SIG-M5 (cell line): ENCODE measurements at places on chromosomes 5 and 9.

DNA sequence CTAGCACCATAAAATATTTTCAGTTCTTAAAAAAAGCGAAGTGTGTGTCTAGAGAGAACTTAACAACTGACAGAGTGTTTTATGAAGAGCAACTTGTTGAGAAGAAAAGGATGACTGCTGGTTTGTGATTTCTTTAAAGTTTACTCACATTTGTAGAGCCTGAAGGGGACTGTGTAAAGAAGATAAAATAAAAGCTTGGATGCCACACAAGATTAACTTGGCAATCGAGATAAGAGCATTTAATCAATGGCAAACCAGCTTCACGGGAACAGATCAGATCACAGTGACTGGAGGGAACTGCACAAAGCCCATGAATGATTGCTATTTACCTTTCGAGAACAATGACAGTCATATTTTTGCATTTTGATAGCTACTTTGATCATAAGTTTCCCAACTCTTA is 2013.1 kb upstream of the CDH9 start:
- no peak for DNase-seq

- no peak for DNase-seq
These were observed 24.4 kb downstream of the RNF145 start for GRCh38 chr5:159184858-159185381.

GRCh38 chr5:76958991-76959767 is 6.3 kb downstream of the CRHBP start:
- DNase-seq: no peak

- DNase-seq: no peak
These were observed 1.1 kb downstream of the PLPP6 start for GRCh38 chr9:4662989-4663792.

DNA sequence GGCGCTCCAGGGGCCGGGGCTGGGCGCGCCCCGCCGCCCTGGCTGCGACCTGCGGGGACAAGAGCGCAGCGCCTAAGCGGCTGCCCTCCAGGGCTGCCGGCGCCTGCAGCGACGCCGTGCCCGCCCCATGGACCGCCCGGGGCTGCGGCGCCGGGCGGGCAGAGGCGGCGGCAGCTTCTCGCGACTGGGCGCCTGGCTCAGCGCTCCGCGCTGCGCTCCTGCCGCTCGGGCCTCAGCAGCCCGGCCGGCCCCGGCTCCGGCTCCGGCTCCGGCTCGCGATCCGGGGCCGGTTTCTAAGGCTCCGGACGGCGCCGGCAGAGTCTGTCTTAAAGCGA is at the start of gene PITX1:
Gene PITX1 (minus strand): TSS at position 328 of the 335 bp plus-strand sequence. CDS start 347 bp downstream, outside the sequence.
- no peak for DNase-seq

DNA sequence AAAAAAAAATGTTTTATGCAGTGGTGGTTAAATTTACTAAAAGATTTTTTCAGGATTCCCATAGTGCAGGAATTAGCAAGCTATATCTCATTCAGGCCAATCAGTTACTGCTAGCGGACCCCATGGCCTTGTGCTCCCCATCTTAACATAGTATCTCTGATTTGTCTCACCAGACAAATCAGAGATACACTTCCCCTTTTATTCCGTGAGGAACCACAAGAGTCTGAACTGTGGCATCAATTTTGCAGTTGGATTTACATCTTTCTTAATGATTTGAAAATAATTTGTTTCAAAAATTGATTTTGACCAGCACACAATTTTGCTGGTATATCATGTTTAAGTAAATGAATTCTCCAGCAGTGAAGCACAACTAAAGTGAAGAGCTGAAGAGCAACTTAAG is 17.9 kb downstream of the ITGA1 start:
- DNase-seq: no peak

- DNase-seq: no peak
These were observed 664.7 kb downstream of the ACTL7B start for GRCh38 chr9:108191065-108191464.

DNA sequence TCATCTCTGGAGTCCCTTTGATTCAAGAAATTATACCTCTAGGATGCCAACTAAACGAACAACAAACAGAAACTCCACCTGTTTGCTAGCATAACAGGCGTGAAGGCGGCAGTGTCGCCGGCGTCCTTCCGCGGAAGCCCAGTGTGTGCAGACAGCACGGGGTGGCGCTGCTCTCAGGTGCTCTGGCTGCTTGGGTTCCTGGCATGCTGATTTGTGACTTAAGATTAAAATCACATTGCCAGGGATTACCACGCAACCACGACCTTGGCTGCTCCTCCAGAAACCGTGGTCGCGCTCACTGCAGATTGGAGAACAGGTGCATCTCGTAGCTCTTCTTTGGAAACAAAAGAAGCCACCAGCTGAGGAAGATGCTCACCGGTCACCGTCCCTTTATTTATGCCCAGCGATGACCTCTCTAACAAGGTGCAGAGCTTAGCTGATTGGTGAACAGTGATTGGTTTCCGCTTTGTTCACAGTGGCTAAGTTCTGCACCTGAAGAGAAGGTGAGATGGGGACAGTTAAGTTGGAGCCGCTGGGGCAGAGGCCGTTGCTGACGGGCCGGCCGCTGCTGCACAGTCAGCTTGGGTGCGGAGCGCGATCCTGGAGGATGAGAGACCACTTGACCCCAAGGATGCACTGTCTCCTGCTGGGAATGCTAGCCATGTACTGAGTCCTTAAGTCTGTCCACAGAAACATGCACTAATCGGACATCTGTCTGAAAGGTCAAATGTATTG is 232.3 kb downstream of the FANCC start:
- DNase-seq: no peak

GRCh38 chr9:72790989-72791388 is 161.9 kb downstream of the ALDH1A1 start:
- DNase-seq: no peak

DNA sequence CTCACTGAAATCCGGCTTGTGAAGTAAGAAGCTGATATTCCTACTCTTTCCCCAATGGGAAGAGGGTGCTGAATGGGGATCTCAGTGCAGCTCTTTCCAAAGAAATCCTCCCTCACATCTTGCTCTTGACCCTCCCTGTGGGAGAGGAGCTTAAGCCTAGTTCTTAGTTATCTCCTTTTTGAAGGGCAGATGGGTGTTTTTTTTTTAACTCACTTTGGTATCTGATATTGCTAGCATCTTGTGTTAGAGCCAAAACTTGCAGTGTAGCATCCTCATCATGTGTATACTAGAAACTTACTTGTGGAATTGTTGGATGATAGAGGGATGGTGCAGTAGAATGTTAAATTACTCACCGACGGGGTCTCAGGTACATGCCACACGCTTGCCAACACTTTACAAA is 90.2 kb downstream of the F2RL2 start:
- DNase-seq: no peak

- DNase-seq: no peak
These were observed 6.9 kb upstream of the ZBTB5 start for GRCh38 chr9:37471942-37472684.

- DNase-seq: no peak
These were observed 49.7 kb upstream of the ARL15 start for GRCh38 chr5:54360089-54360488.
